ENCODE measurements at places on chromosomes 3 and 15.

- peak; percentile 27 for DNase-seq
Measured at GRCh38 chr3:157527131-157527881, 24.1 kb upstream of the VEPH1 start.

DNA sequence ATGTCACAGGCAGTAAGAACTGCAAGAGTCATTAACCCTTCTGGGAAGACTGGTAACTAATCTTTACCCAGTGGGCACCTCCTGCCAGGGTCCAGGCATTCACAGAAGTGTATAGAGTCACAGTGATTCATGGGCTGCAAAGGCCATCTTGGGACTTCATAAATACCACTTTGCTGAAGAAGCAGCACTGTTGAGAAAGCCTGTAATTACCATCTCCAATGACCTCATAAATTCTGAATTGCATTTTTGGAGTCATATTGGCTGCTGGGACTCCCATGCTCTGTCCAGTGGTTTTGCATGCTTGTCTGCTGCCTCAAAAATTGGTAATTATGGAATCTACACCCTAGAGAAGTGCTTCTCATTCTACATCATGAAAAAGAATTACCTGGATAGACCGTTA, 837.2 kb downstream of the NTRK3 start:
- DNase-seq, result no peak

DNA sequence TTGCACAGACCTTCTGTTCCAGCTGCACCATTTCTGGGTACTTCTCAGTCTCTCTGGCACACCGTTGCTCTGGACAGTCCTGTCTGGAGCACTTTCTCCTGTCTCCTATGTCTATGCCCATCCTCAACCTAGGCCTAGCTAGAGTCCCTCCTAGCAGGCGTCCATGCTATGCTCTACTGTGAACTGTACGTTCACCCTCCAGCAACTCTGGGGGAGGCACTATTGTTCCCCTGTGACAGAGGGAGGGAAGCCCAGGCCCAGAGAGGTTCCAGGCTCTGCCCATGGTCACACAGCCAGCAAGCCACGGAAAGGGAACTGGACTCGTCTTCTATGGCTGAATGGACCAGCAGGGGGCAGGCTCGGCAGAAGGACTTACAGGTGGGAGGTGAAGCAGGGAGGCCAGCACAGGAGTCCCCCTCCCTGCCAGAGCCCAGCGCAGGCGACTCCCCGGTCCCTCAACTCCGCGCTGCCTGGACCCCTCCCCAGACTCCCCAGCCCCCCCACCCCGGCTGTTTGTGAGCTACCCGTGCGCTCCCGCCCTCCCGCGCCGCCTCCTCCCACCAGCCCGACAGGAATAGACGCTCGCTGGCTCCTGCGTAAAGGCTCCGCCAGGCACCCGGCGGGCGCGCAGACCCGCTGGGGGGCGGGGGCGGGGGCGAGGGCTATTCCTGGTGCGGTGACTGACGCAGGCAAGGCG, 1.7 kb upstream of the LINGO1 start:
- no peak for DNase-seq

DNA sequence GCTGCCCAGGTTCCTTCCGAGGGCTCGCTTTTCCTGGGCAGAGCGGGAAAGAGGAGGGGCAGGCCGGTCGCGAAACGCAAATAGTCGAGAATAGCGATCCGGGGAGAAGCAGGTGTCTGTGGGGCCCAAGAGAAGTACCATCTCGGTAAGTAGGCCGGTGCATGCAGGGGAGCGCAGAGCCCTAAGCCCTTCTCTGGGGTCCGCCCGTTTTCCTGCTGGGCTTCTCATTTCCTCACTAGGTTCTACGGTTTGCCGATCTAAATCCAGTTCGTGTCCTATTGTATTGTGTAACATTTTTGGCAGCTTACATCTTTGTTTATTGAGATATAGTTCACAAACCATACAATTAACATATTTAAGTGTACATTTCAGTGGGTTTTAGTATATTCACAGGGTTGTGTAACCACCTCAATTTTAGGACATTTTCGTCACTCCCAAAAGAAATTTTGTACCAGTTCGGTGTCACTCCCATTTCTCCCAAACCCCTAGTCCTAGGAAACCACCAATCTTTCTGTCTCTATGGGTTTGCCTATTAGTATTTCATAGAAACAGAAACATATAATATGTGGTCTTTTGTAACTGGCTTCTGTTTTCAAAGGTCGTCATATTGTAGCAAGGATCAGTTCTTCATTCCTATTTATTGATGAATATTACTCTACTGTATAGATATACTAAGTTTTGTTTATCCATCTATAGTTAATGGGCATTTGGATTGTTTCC, 6.8 kb upstream of the TRIM69 start:
- no peak for DNase-seq

GRCh38 chr15:87871258-87871681, 385.3 kb downstream of the NTRK3 start:
- DNase-seq, result no peak

DNA sequence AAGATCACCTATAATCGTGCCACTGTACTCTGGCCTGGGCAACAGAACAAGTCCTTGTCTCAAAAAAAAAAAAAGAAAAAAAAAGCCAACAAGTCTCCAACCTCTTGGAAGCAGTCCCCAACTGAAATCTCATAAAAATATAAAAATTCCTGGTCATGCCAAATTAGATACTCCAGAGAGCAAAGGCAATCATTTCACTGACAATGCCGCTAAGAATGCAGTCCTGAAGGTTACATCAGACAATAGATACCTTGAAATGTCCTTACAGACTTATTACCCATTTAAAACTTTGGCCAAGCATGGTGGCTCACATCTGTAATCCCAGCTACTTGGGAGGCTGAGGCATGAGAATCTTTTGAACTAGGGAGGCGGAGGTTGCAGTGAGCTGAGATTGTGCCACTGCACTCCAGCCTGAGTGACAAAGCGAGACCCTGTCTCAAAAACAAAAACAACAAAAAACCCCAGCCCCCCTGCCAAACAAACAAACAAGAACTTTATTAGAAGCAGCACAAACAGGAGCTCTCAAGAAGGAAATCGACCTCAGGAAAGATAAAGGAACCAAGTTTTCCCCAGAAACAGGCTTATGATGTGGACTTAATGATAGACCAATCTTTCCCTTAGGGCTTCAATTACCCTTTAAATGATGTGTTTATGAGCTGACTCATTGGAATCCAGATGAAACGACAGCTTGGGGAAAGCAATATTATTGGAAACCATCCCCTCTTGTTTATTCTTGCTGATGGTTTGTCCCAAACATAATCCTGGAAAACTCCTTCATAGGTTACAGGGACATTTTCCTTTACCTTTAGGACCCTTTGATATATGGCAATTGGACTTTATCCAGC, 53.1 kb upstream of the XCR1 start:
- no peak for DNase-seq

Measured in skin of body (tissue), 3 donors.